ENCODE measurements at places on chromosomes 4 and X.

- no peak for DNase-seq
Measured at GRCh38 chrX:149871940-149872339, 9.0 kb upstream of the MAGEA8 start.

DNA sequence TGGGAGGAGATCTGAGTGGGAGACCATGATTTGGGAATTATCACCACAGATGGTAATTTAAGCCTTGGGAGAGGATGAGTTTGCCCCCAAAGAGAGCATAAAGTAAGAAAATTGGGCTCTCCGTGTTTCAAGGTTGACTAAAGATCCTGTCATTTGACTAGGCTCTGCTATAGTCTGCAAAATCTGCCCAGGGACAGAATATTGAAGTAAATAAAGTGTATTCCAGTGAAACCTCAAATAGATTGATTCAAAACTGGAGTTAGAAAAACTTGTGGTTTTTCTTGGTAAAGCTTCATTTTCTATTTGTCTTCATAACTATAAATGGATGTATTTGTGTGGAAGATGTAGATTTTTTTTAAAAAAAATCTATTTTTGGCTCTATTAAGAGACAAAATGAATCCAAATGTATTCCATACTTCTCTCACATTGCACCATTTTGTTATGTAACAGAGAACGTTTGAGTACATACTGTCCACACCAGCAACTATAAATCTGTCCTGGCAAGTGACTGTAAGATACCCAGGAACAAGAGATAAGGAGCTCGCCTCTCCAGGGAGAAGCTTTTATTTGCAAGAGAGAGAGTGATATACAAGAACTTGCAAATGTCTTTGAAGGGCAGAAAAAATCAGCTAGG lies 170.2 kb downstream of the CBR4 start:
- no peak for DNase-seq

- DNase-seq = no peak
Measured at GRCh38 chr4:77196866-77197265, 39.9 kb downstream of the CCNG2 start.

- DNase-seq = no peak
Measured at GRCh38 chr4:147839663-147840062, 107.8 kb downstream of the ARHGAP10 start.

DNA sequence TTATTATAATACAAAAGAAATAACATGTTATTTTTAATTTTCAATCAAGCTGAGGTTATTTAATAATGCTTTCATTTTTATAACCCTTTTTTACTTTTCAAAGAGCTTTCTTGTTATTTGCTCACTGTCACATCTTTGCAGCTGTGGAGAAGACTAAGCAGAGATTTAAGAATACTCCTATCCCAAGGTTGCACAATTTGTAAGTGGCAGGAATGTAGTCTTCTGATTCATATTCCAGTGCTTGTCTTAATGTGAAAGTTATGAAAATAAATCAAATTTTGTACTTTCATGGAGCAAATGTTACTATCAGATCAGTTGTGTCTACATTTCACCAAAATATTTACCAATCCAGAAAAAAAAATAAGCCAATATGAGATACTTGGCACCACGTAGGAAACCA lies 86.6 kb downstream of the DDIT4L start:
- DNase-seq = no peak

DNA sequence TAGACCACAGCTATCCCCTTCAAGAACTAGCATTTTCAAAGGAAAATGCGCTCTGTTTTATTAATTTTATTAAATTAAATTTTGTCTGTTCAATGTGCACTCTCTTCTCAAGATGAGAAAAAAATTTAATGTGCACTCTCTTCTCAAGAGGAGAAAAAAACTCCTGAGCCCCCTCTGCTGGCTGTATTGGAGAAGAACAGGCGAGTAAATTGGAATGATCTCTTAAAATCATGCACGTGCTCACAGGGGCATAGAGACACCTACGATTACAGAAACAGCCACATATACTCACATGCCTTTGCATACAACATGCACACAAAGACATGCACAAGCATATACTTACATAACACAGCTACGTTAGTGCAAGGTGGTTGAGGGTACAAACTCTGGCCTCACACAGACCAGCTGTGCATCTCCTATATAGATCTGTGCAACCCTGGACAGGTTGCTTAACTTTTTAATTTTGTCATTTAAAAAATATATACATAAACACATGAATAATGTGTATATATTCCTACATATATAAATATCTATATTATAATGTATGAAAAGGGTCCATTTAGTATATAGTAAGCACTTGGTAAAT lies 176.2 kb upstream of the CXorf66 start:
- no peak for DNase-seq

DNA sequence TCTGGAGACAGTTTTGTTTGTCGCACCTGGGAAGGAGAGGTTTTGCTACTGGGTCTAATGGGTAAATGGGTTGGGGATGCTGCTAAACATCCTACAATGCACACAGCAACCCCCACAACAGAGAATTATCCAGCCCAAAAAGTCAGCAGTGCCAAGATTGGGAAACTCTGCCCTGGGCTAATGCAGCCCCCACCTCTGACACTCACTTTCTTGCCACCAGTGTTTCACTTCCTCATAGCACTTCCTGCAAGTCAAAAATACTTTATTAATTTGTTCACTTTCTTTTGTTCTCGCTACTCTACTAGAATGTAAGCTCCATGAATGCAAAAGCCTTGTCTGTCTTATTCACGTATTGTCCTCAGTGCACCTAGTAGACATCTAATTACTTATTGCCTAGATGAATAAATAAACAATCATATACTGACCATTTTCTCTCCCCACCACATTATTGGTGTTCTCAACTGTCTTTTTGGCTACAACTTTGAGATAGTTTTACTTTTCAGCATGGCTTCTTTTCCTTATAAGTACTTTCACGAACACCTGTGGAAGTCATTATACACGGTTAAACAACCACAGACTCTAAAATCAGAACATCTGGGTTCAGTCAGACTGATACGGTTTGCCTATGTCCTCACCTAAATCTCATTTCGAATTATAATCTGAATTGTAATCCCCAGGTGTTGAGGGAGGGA lies 82.0 kb upstream of the PITX2 start:
- DNase-seq = no peak

DNA sequence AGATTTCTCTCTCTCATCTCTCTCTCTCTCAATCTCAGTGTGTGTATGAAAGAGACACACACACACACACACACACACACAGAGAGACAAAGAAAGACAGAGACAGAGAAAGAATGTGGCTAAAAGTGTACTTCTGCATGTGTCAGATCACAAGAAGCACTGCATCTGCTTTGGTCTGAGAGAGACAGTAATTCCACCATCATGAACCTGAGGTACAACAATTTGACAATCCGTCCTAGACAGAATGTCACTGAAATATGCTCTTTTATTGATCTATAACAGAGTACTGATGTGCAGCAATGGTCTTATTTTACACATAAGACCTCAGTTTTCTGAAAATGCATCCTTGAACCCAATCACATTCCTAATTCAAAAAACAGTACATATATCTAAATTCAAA lies 576.2 kb upstream of the SMIM31 start:
- DNase-seq = no peak

DNA sequence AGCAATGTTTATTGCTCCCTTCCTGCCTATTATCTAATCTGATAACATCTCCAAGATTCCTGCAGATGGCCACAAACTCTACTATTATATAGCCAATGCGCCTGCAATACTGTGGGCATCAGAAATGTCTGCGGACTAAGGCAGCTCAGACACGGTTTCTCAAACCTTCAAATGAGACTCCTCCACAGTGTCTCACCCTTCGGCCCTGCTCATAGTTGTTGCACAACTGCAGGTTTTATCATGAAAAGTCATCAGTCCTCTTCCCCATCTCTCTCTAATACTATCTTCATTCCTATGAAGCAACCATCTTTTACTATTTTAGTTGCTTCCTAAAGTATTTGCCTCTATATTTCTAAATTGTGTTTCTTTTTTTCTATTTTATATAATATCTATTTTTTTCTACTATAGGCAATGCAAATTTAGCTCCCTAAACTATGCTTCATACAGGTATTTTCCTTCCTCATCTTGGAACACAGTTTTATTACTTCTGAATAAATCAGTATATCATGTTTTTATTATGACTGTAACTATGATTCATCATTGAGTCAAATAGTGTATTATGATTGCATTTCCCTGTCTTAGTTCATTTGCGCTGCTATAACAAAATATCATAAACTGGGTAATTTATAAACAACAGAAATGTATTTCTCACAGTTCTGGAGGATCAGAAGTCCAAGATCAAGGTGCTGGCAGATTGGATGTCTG lies 129.7 kb upstream of the EDNRA start:
- no peak for DNase-seq

GRCh38 chrX:154873329-154873728 lies 12.8 kb upstream of the F8A1 start:
- DNase-seq = no peak

DNA sequence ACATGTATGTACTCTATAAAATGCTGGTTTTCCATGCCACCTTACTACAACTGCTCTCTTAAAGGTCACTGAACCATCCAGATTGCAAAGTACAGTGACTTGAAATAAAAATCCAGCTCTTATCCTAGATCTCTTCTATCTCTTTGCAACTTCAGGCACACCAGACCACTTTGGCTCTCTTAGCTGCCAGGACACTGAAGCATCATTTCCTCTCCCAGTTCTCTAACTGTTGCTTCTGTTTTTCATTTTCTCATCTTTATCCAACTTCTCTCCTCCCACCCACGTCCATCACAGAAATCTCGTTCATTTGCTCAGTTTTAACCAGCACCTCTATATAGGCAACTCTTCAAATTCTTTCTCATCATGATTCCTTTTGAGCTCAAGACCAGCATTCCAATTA lies 74.3 kb downstream of the METTL14 start:
- DNase-seq = no peak

DNA sequence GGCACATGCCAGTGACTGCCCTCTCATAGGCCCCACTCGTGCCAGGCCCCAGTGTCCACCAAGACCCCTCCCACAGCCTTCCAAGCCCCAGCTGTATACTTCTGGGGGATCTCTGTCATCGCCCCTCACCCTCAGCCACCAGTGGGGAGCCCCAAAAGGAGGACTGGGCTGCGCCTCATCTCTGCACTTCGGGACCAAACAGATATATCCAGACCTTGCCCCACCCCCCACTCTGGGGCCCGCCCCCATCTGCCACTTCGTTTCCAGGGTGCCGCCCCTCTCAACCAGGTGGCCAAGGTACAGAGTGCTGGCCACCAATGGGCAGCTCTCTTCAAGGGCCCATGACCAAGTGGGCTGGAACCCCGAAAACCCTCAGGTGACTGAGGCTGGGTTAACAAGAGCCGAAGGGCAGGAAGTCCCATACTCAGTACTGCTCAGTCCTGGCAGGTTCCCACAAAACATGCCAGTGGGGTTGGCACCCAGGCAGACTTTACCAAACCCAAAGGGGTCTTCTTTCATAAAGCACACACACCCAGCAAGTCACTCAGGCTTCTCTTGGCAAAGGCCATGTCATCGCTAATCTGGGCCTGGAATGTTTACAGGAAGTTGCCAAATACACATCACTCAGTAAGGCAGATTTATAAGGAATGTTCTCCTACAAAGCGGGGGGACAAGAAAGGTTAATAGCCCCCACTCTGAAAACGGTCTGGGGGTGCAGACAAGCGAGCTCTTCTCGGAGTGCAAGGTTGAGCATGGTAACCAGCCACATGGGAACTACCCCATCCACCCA lies 4.4 kb downstream of the ZFYVE28 start:
- DNase-seq = no peak

GRCh38 chrX:5708251-5708650 lies 520.4 kb downstream of the NLGN4X start:
- no peak for DNase-seq

DNA sequence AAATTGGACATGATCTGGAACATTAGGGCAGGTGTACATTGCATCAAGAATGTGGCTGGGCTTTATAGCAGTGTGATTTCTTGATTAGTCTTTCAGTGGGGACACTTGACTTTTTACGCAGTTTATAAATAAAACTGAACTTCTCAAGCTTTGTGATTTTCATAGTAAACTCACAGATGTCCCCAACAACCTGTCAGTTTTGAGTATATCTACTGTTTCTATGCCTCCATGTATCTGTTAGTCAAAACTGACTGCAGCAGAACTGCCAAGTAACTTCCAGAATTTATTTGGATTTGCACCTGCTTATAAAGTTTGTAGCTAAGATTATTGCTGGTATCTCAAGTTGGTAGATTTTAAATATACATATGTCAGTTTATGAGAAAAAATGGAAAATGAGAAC lies 20.0 kb downstream of the PTTG2 start:
- DNase-seq = no peak

GRCh38 chr4:57333684-57334083 lies 223.5 kb upstream of the IGFBP7 start:
- no peak for DNase-seq

DNA sequence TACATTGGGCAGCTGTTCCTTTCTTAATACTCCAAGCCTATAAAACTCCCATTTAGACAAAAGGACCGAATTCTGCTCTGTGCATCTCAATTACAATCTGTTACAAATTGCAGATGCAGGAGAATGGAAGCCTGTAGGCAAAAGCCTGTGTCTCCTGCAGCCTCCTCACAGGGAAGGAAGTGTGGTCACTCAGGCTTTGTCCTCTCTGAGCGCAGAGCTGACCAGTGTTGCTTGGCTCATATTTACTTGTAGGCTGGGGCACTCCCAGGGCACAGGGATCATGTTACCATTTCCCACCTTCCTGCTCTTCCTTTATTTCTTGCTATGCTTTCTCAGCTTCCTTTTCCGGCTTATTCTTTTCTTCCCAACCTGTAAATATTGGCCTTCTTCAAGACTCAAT lies 15.7 kb downstream of the SUPT20HL2 start:
- DNase-seq = no peak

GRCh38 chr4:147853706-147854105 lies 121.8 kb downstream of the ARHGAP10 start:
- no peak for DNase-seq

- no peak for DNase-seq
Measured at GRCh38 chr4:108118505-108118904, 50.2 kb downstream of the LEF1 start.

- DNase-seq = no peak
Measured at GRCh38 chrX:97397371-97397770, 513.7 kb downstream of the RPA4 start.

GRCh38 chr4:87196927-87197326 lies 23.5 kb downstream of the KLHL8 start:
- no peak for DNase-seq

DNA sequence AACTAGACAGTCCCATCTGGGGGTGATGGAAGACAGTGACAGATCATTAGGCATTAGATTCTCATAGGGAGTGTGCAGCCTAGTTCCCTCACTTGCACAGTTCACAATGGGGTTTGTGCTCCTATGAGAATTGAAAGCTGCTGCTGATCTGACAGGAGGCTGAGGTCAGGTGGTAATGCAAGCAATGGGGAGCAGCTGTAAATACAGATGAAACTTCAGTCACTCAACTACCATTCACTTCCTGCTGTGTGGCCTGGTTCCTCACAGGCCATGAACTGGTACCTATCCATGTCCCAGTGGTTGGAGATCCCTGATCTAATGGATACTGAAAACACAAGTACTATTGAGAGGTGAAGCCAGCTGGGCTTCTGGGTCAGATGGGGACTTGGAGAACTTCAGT lies 72.5 kb downstream of the AGTR2 start:
- DNase-seq = no peak

GRCh38 chr4:4339504-4340085 lies 47.3 kb upstream of the NSG1 start:
- no peak for DNase-seq

- no peak for DNase-seq
Measured at GRCh38 chr4:185825737-185826136, 13.7 kb upstream of the SORBS2 start.

Data from NCI-H187 (cell line).